ENCODE measurements at places on chromosomes 16 and 17. TPM values are rescaled to one million over a fixed set of nuclear protein-coding genes. Genes with fewer than 3 reads are reported as not detected.

Gene PERCC1
- not detected for total RNA-seq

Gene TP53TG3B
- not detected for total RNA-seq

Gene GAS7
- total RNA-seq = 2.0 TPM

Gene TBX21
- not detected for total RNA-seq

Gene ORC6
- total RNA-seq = 0.09 TPM

Gene NOG
- total RNA-seq = 0.17 TPM

Gene GNG13
- total RNA-seq = not detected

Gene LLGL1
- 5.2 TPM for total RNA-seq

Gene LPCAT2
- 3.7 TPM for total RNA-seq

Gene CES3
- 2.6 TPM for total RNA-seq

Gene CDRT15L2
- not detected for total RNA-seq

Gene RAB11FIP4
- 25.4 TPM for total RNA-seq

DNA sequence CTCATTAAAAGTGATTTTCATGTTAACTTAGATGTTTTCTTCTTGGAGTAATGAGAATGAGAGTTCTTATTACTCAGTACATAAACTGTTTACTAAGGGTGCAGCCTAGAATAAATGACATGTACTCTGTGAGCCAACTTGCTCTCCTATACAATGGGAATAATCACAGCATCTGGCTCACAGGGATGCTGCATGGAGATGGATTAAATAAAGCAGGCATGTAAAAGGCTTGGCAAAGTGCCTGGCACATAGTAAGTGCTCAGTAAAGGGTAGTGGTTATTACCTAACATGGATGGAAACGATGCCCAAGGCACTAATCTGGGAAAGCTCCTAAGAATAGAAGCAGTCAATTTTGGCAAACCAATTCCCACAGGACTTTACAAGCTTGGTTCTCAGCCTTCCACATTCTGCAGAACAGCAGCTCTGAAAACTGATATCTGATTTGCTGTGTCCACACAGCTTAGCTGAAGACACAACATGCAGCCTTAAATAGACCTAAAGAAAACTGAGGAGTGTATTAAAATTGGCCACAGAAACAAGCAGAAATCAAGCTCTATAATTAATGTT, 176.1 kb downstream of the ABCC12 start:
- no peaks in the 10 kb centered on the region for H3K36me3 ChIP-seq
- H3K4me3 ChIP-seq = no peak overlapping the region
- no peak overlapping the region for H3K27ac ChIP-seq
- H3K27me3 ChIP-seq = no peaks in the 10 kb centered on the region

- no peaks in the 10 kb centered on the region for H3K36me3 ChIP-seq
- H3K27me3 ChIP-seq = no peaks in the 10 kb centered on the region
- H3K4me1 ChIP-seq = no peaks in the 10 kb centered on the region
These were observed 6.4 kb downstream of the PRKCA start for GRCh38 chr17:66308856-66309255.

GRCh38 chr17:13333661-13334060, 268.1 kb downstream of the HS3ST3A1 start:
- no peak for DNase-seq
- no peaks in the 10 kb centered on the region for H3K4me1 ChIP-seq
- no peak overlapping the region for H3K27ac ChIP-seq
- no peaks in the 10 kb centered on the region for H3K27me3 ChIP-seq
- H3K36me3 ChIP-seq = no peaks in the 10 kb centered on the region

DNA sequence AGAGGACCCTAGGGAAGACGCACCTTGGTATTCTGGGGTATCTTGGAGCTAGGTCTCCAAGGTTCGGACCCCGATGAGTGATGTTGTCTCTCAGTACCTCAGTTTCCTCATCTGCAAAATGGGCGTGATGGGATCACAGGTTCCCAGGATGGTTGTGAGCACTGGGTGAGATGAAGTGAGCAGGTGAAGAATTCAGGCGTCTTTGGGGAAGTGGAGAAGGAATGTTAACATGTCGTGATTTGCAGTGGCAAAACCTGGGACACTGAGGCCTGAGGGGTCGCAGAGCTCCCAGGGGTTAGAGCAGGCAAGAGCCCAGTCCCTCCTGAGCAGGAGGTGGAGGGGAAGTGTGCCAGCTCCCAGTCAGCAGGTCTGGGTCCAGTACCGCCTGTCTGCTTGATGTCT, 215.1 kb upstream of the GSE1 start:
- no peak overlapping the region for H3K27ac ChIP-seq
- no peaks in the 10 kb centered on the region for H3K36me3 ChIP-seq
- no peak for DNase-seq
- no peaks in the 10 kb centered on the region for H3K4me1 ChIP-seq

DNA sequence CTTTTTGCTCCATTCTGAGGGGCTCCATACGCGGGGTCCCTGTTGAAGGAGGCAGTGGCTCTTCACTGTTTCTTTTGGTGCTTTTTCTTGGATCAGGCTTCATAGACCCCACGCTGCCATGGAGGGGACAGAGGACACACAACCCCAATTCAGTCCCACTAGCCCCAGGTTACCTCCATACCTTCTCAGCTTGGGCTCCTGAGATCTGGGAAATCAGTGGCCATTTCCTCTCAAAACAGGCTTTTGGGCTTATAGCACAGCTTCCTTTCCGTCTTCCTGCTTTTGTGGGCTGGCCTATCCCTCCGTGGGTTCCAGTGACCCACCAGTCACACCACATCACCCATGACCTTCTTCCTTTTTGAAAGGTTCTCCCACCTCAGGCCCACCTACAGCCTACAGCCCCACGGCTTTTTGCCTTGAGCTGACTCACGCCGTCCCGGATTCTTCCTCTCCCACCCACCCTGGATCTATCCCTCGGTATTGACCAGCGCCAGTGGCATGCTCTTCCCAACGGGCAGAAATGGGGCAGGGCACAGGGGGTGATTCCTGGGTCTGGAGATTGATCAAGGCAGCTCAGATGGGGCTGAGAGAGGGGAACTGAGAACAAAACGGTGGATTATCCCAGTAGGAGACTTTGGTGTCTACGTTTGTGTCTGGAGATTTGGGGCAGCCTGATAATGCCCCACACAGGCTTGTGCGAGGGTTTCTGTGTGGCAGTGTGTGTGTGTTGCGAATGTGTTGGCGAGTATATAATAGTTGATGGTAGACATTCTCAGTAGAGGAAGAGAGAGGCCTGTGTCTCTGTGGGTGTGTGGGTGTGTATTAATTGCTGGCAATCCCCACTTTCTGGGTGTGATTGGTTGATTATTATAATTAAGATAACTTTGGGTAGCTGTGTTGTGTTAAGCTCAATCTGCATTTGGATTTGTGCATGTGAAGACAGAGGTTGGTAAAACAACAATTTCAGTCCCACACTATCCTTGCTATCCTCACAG, 3.8 kb downstream of the TBX21 start:
- no peak overlapping the region for H3K27ac ChIP-seq
- peaks cover 10% of the 10 kb centered on the region for H3K27me3 ChIP-seq
- H3K36me3 ChIP-seq = no peaks in the 10 kb centered on the region

- no peaks in the 10 kb centered on the region for H3K4me1 ChIP-seq
- H3K36me3 ChIP-seq = no peaks in the 10 kb centered on the region
- no peaks in the 10 kb centered on the region for H3K27me3 ChIP-seq
- no peak overlapping the region for H3K27ac ChIP-seq
- H3K4me3 ChIP-seq = no peak overlapping the region
- DNase-seq = no peak
These were observed 21.5 kb upstream of the MYH13 start for GRCh38 chr17:10394201-10394887.

DNA sequence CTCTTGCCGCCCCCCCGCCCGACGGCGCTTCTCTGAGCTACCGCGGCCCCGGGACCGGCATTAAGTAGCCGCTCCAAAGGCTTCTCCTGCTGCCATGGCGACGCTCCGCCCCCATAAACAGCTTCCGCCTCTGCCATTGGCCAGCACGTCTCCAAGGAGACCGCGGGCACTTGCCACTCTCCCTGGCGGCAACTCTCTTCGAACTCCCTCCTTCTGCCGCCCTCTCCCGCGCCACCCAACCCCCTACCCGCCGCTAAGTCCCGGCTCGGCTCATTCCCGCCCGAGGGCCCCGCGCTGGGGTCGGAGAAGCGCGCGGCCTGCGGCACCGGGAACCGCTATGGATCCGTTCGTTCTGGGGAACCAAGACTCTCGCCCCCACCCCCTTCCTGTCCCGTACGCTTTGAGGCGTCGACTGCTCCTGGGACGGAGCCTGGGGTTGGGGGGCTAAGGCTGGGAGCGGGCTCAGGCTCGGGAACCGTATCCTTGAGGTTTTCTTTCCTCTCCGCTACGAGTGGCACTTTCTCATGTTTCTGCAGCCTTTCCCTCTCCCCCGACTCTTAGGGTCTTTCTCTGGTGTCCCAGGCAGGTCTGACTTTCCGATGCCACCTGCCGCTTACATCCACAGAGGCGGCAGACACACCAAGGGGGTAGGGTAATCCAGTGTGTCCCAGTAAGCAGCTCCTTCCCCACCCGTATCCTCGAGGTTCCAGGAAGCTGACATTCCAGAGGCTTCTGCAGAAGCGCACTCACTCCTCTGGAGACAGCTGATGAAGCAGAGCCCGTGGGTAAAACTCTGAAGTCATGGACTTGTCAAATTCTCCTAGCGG, at the start of gene FOXJ1:
FOXJ1 (minus strand) TSS at position 34 of the 827 bp plus-strand sequence. CDS start 850 bp downstream, outside the sequence.
- no peaks in the 10 kb centered on the region for H3K4me1 ChIP-seq
- peak; percentile 95 for DNase-seq
- no peaks in the 10 kb centered on the region for H3K27me3 ChIP-seq
- no peak within 1 kb of the TSS for H3K27ac ChIP-seq
- H3K36me3 ChIP-seq = no peaks in the 10 kb centered on the region

GRCh38 chr17:9331279-9332131, 244.1 kb downstream of the STX8 start:
- no peaks in the 10 kb centered on the region for H3K36me3 ChIP-seq
- H3K4me1 ChIP-seq = no peaks in the 10 kb centered on the region

- H3K36me3 ChIP-seq = no peaks in the 10 kb centered on the region
- H3K4me3 ChIP-seq = no peak overlapping the region
- no peak overlapping the region for H3K27ac ChIP-seq
- no peaks in the 10 kb centered on the region for H3K27me3 ChIP-seq
- no peaks in the 10 kb centered on the region for H3K4me1 ChIP-seq
- DNase-seq = no peak
These were observed 16.9 kb downstream of the PECAM1 start for GRCh38 chr17:64373722-64374121.

GRCh38 chr17:36086791-36087190, 3.2 kb downstream of the CCL3 start:
- H3K36me3 ChIP-seq = no peaks in the 10 kb centered on the region
- no peak overlapping the region for H3K27ac ChIP-seq
- no peaks in the 10 kb centered on the region for H3K4me1 ChIP-seq
- no peak for DNase-seq

- no peaks in the 10 kb centered on the region for H3K4me1 ChIP-seq
- no peak overlapping the region for H3K4me3 ChIP-seq
- H3K27ac ChIP-seq = no peak overlapping the region
- peaks cover 15% of the 10 kb centered on the region for H3K36me3 ChIP-seq
- DNase-seq = no peak
- H3K27me3 ChIP-seq = no peaks in the 10 kb centered on the region
These were observed 156.7 kb downstream of the KCNJ12 start for GRCh38 chr17:21532763-21533385.

DNA sequence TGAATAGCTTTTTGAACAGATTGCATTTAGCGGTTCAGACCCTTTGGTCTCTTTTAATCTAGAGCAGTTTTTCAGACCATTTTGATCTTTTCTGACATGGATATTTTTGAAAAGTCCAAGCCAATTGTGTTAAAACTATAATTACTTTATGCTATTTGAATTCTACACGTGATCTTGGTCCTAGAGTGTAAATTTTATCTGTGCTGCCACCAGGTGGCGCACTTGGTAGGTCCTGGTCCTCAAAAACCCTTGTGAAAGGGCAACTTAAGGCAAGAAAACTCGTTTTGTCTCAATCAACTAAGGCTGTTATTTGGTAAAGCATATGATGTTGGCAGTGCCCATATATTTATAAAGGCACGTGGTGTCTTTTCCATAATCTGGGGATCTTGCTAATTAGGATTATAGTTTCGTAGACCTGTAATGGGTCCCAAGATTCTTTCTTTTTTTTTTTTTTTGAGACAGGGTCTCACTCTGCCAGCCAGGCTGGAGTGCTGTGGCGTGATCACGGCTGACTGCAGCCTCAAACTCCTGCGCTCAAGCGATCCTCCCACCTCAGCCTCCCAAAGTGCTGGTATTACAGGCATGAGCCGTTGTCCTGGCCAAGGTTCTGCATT, 43.9 kb upstream of the TEX2 start:
- no peaks in the 10 kb centered on the region for H3K27me3 ChIP-seq
- DNase-seq = peak; percentile 61
- no peaks in the 10 kb centered on the region for H3K36me3 ChIP-seq

GRCh38 chr16:4097826-4098240, 18.4 kb downstream of the ADCY9 start:
- no peaks in the 10 kb centered on the region for H3K27me3 ChIP-seq
- no peaks in the 10 kb centered on the region for H3K36me3 ChIP-seq
- H3K4me3 ChIP-seq = no peak overlapping the region
- H3K27ac ChIP-seq = peak overlapping the region; percentile 28
- no peaks in the 10 kb centered on the region for H3K4me1 ChIP-seq
- DNase-seq = no peak

GRCh38 chr17:17351901-17352781, 49.0 kb downstream of the NT5M start:
- H3K36me3 ChIP-seq = no peaks in the 10 kb centered on the region
- DNase-seq = no peak

GRCh38 chr16:67190448-67191399, 788 bp upstream of the EXOC3L1 start:
- no peak overlapping the region for H3K4me3 ChIP-seq
- no peak for DNase-seq
- no peaks in the 10 kb centered on the region for H3K27me3 ChIP-seq

GRCh38 chr16:19625039-19625438, 69.5 kb downstream of the VPS35L start:
- no peak overlapping the region for H3K27ac ChIP-seq
- no peaks in the 10 kb centered on the region for H3K27me3 ChIP-seq
- H3K36me3 ChIP-seq = no peaks in the 10 kb centered on the region
- H3K4me1 ChIP-seq = no peaks in the 10 kb centered on the region
